ENCODE measurements at places on chromosomes 5 and 9.
A peak's percentile ranks its signal among the peaks of the same experiment; 100 is the strongest.

DNA sequence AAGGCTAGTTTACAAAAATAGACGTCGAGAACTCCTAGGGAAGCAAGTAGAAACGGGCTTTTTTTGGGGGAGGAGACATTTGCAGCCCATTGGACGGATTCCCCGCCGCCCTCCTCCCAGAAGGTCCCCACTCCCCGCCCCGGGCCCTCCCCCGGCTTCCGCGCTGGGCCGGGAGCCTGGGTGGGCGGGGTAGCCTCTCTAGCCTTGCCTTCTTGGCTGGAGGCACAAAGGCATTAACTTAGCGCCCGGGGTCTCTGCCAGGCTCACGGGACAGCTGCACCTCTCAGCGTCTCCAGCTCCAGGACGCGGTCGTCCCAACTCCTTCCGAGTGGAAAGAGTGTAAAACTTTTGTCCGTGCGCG is at the start of gene DMRTA1:
TSS of gene DMRTA1 (plus strand) at position 236 of the 361 bp plus-strand sequence. CDS start 242 bp downstream, outside the sequence.
- DNase-seq = no peak
- H3K4me1 ChIP-seq = peaks cover 3% of the 10 kb centered on the region

DNA sequence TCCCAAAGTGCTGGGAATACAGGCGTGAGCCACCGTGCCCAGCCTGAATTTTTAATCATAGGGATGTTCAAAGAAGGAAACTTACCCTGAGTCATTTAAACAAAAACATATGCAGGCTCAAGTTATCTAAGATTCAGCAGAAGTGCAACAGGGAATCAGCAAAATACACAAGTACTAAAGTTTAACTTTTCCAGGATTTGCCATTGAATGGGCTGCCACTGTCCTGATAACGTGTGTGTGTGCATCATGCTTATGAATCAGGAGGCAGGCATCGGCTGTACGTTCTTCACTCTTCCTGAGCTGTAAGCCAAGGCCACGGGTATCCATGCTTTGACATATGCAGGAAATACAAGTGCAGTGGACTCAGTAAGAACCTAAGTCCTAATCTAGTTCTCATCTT is 48.8 kb upstream of the FST start:
- no peak overlapping the region for H3K27ac ChIP-seq
- peaks cover 26% of the 10 kb centered on the region for H3K27me3 ChIP-seq
- DNase-seq = no peak
- no peak overlapping the region for H3K4me3 ChIP-seq

GRCh38 chr9:253539-253938 is 38.9 kb downstream of the DOCK8 start:
- no peak overlapping the region for H3K27ac ChIP-seq
- no peak overlapping the region for H3K4me3 ChIP-seq
- no peak for DNase-seq
- H3K36me3 ChIP-seq = peaks cover 3% of the 10 kb centered on the region
- H3K27me3 ChIP-seq = no peaks in the 10 kb centered on the region
- peaks cover 12% of the 10 kb centered on the region for H3K4me1 ChIP-seq

DNA sequence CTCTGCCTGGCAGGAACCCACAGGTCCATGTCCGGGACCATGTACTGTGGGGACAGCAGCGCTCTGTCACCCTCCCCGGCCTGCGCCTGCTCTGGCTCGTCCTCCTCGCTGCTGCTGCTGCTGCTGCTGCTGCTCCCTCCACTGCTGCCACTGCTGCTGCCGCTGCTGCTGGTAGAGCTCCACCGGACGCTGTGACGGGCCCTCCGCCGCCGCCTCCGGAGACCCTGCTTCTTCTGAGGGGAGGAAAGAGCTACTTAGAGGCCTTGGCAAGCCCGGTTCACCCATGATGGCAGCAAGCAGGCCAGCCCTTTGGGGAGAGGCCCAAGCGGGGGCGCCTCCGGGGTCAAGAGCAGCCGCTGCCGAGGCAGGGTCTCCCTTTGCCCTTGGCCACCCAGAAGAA is 10.0 kb upstream of the CARD9 start:
- no peak overlapping the region for H3K4me3 ChIP-seq
- no peaks in the 10 kb centered on the region for H3K36me3 ChIP-seq
- H3K27me3 ChIP-seq = no peaks in the 10 kb centered on the region

DNA sequence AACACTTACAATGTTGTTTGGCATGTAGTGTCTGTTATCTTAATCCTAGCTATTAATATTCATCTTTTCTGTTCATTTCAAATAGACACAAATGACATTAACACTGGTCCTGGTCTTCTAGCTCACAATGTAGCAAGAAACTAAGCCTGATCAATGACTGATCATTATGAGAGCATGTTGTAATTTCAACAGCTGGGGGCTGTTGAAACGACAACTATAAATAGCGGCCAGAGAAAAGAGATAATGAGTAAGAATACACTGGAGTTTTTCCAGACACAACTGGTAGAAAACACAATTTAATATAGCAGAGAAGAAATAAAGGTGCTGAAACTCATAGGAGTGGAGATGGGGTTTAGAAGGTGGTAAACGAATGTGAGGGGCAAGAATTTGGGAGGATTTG is 89.2 kb downstream of the HTR4 start:
- no peak for DNase-seq
- H3K36me3 ChIP-seq = no peaks in the 10 kb centered on the region
- H3K4me1 ChIP-seq = no peaks in the 10 kb centered on the region
- peaks cover 34% of the 10 kb centered on the region for H3K27me3 ChIP-seq

- no peaks in the 10 kb centered on the region for H3K4me1 ChIP-seq
- H3K36me3 ChIP-seq = no peaks in the 10 kb centered on the region
- no peak for DNase-seq
Measured at GRCh38 chr9:119963258-119963797, 594.1 kb upstream of the BRINP1 start.

- peaks cover 27% of the 10 kb centered on the region for H3K27me3 ChIP-seq
- H3K36me3 ChIP-seq = no peaks in the 10 kb centered on the region
- H3K4me3 ChIP-seq = no peak overlapping the region
- DNase-seq = no peak
Measured at GRCh38 chr9:18768951-18769622, 263.9 kb downstream of the SAXO1 start.

GRCh38 chr5:142958944-142959682 is 188.9 kb downstream of the ARHGAP26 start:
- peak overlapping the region; percentile 21 for H3K27ac ChIP-seq
- no peaks in the 10 kb centered on the region for H3K36me3 ChIP-seq
- DNase-seq = no peak
- H3K4me3 ChIP-seq = no peak overlapping the region
